ENCODE measurements at places on chromosomes 4 and X.

DNA sequence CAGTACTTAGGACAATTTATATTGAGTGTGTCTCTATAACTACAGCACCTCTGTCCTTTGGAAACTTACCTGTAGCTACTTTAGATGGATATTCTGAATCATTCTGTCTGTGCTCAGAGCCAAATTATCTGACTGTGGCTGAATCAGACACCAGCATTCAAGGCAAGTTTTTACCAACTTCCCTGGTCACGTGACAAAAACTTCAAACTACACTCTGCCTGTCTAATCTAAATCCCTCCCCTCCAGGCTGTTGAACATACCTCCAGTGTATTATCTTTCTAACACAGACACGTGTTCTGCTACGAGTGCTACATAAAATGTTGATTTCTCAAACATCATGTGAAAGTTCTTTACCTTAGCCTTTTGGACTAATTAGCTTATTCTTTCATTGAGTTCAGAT, 641.2 kb upstream of the CPEB2 start:
- DNase-seq = no peak

DNA sequence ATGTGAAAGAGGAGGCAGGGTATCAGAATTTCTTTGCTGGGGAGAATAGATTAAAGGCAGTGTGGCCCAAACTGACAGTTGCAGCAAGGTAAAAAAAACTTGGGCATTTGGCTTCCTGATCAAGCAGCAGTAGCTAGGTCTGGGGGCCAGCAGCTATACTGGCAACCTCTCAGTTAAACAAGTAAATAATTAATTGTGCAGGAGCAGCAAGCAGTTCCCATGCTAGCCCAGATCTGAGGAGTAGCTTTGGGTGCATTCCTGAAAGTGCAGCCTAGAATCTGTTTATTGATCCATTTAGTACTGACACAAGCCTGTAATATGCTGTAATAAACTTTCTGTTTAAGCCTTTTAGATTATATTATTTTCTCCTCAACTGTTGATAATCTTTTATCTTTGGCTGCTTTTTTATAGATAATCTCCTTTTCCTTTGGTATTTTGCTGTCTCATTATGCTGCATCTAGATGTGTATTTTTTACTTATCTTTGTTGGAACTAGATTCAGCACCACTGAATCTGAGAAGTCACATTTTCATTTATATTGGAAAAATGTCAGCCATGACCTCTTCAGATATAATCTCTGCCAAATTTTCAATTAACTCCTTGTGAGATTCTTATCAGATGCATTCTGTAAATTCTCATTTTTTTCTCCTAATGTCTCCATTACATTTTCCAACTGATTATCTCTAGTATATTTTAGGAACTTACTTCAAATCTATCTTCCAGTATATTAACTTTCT, 276.3 kb downstream of the STPG2 start:
- no peak for DNase-seq

DNA sequence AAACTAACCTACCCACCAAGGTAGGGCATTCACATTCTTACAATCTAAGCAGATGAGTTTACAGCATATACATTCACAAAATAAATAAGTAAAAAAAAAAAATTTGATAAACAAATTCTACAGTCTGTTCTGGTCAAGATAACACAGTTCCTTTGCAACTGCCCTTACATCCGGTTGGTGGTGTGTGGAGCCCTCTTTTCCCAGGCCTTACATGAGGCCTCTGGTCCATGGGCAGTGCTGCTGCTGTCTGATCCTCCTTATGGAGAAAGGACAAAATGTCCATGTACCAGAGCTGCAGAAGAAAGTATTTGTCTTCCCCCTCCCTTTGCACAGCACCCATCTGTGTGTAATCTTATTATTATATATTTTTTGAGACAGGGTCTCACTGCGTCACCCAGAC, 2.2 kb upstream of the SEPTIN11 start:
- no peak for DNase-seq

DNA sequence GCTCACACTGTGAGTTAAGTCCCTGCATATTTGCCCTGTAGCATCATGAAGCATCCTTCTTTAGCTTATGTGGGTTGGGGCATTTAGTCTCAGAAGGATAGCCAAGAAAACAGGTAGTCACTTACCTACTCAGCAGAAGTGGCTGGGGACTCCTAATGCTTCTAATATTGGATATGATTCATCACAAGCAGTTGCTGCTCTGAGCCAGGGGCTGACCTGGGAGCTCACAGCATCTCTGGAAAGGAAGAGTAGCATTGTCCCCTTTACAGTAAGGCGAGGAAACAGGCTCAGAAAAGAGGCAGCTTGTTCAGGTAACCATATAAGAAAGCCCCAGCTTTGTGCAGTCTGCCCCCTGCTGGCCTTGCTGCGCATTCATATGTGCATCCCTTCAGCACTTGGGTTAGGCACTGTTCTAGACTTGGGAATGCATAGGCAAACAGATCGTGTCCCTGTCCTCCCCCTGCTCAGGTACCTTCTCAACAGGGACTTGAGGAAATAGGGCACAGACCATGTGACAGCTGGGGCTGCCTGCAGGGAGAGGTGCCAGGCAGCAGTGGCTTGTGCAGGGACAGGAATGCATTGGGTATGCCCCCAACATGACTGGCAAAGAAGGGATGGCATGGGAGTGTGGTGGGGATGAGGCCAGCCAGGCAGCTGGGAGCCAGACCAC, 35.7 kb upstream of the TBC1D14 start:
- peak; percentile 67 for DNase-seq

DNA sequence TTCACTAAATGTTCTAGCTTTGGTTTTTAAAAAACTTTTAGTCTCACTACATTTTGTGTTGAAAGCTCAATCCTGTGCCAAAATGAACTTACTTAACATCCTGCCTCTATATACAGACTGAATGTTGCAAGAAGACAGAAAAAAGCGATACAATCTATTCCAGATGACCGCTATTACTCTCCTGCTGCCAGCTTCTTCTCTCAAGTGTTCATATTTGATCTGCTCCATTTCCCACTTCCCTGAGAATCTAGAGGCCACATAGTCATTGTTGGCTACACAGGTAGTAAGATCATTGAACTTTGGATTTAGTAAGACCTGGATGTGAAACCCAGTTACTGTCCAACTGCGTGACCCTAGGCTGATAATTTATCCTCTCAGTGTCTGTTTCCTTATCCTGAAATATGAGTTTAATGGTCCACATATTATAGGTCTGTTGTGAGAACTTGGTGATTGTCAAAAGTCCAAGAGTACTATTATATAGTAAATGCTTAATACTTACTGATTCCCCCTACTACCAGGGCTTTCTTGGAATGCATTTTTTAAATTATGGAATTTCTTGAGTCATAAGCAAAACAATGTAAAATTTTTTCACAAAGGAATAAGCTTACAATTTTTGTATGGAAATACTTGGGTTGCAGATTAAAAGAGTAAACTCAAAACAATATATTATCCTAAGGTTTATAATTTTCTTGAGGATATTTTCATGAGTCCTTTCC, 976.8 kb upstream of the ADGRL3 start:
- no peak for DNase-seq

DNA sequence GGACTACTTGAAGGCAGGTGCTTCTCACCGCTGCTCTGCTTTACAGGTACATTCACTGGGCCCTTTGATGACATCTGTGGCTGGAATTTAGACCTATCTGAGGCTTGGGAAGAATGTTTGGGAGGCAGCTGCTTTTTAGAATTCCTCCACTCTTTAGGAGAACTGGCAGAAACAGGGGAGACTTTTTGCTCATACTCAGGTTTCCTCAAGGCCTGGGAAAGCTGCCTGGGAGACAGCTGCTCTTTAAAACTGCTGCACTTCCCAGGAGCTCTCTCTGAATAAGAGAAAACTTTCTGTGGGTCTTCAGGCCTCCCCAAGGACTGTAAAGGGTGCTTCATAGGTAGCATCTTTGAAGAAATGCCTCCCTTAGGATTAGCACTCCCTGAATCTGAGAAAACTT, 14.3 kb downstream of the CT47C1 start:
- no peak for DNase-seq

- no peak for DNase-seq
Measured at GRCh38 chr4:87982036-87982435, 6.5 kb downstream of the SPP1 start.

DNA sequence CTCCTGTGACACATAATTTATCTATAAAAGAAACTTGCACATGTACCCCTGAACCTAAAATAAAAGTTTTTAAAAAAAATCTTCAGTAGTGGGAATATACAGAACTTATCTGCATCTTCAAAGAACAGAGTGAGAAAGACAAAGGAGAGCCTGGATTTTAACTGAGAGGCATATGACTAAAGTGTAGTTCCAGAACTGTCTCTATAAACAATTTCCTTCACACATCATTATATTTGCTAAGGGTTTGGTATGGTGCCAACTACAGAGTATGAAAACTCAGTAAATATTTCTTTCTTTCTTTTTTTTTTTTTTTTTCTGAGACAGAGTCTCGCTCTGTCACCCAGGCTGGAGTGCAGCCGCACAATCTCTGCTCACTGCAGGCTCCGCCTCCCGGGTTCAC, 49.9 kb upstream of the NFKB1 start:
- DNase-seq = no peak

DNA sequence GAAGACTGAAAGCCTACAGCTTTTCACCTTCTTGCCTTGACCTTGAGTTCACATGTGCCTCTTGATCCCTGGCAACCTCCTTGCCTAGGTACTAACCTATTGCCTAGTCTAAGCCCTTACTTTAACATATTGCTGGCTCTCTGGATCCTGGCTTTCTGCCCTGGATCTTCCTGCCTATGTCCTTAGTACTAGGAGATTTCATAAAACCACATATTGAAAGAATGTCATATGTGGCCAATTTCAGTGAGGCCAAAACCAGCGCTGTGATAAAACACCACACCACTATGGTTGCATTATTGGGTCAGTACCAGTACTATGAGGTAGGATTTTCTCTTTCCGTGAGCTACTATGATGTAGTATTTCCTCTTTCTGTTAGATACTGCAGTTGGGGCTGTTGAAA, 80.4 kb downstream of the CT47B1 start:
- DNase-seq = no peak

DNA sequence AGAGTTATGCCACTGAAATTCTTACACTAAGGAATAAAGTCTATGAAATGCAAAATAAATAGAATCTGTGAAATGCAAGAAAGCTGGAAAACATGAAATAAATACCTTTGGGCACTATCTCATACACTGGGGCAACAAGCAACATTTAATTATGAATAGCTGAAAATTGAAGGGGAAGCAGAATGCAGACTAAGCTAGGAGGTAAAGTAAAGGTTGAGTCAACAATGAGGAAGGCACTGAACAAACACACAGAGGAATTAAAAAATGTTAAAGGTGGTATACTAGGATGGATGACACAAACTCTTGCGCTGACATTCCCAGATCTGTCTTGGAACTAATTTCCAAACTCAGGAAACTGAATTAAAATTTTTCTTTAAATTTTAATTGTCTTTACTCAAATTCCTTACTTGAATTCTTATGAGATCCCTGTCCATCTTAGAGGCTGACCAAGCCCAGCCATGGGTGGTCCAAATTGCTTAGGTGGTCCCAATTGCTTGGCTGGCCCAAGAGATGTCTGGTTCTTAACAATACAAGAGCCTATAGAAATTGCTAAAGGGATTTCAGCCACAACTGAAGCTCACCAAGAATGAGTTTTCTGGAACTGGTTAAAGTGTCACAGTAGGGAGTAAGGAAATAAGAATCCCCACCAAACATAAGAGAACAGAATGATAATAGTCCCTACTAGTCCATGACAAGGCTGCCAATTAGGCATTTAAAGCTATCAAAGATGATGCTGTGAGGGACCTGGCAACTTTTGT, 41.3 kb upstream of the ZCCHC13 start:
- DNase-seq = no peak

DNA sequence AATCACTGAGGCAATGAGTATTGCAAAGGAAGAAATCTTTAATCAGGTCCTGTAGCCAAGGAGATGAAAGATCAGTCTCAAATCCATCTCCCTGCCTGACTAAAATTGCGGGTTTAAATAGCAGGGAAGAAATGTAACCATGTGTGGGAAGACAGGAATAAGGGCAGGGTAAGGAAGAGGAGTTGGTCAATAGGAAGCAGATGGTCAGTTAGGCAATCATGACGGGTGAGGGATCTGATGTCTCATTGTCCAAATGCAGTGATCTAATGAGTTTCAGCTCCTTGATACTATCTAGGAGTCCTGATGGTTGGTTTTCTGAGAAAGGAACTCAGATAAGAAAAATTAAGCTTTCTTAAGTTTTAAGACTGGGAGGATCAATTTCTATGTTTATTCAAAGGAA, 200.8 kb downstream of the SPATA18 start:
- DNase-seq = no peak

DNA sequence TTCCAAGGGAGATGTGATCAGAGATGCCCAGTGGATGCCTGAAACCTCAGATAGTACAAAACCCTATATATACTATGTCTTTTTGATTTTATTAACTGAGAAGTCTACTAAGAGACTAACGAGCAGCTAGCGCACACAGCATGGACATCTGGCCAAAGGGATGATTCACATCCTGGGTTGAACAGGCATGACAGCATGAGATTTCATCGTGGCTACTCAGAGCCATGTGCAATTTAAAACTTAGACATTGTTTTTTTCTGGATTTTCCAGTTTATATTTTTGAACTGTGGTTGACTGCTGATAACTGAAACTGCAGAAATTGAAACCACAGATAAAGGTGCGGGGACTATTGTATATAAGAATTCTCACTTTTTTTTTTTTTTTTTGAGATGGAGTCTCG, 2252.9 kb upstream of the AGA start:
- DNase-seq = no peak

DNA sequence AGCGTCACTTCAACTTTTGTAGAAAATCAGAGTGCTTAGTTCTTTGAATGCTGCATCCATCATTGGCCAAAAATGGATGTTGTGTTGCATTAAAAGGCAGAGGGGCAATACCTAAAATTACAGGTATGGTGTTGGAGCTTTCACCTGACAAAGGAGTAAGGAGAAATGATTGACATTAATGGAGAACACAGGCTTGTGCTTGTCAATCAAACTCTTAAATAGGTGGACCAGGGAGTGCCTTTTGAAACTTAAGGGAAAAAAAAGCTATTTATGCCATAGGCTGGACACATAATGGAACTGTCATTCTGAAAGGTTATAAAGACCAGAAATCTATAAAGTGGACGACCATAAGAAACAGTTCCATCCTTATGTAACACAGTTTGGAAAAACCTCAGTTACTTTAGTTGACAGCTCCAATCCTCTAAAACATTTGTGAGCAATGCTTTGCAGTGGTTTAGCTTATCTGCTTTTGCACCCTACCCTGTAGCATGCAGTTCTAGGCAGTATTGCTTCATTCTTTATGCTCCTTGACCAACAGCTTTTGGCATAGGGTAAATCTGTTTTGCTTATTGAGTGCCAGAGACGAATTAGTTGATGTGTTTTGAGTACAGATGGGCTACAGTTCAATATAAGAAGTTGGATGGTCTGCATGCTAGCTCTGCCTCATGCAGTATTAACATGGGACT, 2.4 kb downstream of the HADH start:
- no peak for DNase-seq
